Neural cell (in vitro differentiated cells): ENCODE measurements at places on chromosomes 11 and 22. TPM values are rescaled to one million over a fixed set of nuclear protein-coding genes. Genes with fewer than 3 reads are reported as not detected.

The CSF2RB gene
- polyA plus RNA-seq: not detected in 2 replicates

The KCNQ1OT1 gene
- 0.12 and 0.32 TPM in 2 replicates for polyA plus RNA-seq

The SCARF2 gene
- 3.4 and 5.0 TPM in 2 replicates for polyA plus RNA-seq

The TREH gene
- polyA plus RNA-seq: 0.12 TPM in 1 of 2 replicates, not detected in the other

The CCDC90B gene
- polyA plus RNA-seq: 351 and 358 TPM in 2 replicates

The C22orf23 gene
- 1.0 and 1.3 TPM in 2 replicates for polyA plus RNA-seq

The OMP gene
- polyA plus RNA-seq: not detected in 2 replicates

The SCN3B gene
- 42.1 and 46.3 TPM in 2 replicates for polyA plus RNA-seq

The CCDC89 gene
- not detected in 2 replicates for polyA plus RNA-seq

The OR5A1 gene
- not detected in 2 replicates for polyA plus RNA-seq

The EI24 gene
- polyA plus RNA-seq: 92.5 and 100 TPM in 2 replicates

The GNAZ gene
- 52.0 and 63.2 TPM in 2 replicates for polyA plus RNA-seq

The POU2AF1 gene
- polyA plus RNA-seq: not detected in 2 replicates

The PDE3B gene
- 13.1 and 13.8 TPM in 2 replicates for polyA plus RNA-seq

The MYOD1 gene
- polyA plus RNA-seq: not detected in 2 replicates

The ADM2 gene
- polyA plus RNA-seq: not detected in 2 replicates

The CHRDL2 gene
- not detected in 2 replicates for polyA plus RNA-seq

The RASL10A gene
- 0.26 and 3.0 TPM in 2 replicates for polyA plus RNA-seq

The BEST1 gene
- 6.4 and 7.7 TPM in 2 replicates for polyA plus RNA-seq

The SLC22A12 gene
- not detected in 2 replicates for polyA plus RNA-seq

The GRM5 gene
- 11.8 and 11.9 TPM in 2 replicates for polyA plus RNA-seq

The KCTD17 gene
- polyA plus RNA-seq: 96.3 and 111 TPM in 2 replicates
